RWPE1 (cell line): ENCODE measurements at places on chromosomes 11 and 22.

DNA sequence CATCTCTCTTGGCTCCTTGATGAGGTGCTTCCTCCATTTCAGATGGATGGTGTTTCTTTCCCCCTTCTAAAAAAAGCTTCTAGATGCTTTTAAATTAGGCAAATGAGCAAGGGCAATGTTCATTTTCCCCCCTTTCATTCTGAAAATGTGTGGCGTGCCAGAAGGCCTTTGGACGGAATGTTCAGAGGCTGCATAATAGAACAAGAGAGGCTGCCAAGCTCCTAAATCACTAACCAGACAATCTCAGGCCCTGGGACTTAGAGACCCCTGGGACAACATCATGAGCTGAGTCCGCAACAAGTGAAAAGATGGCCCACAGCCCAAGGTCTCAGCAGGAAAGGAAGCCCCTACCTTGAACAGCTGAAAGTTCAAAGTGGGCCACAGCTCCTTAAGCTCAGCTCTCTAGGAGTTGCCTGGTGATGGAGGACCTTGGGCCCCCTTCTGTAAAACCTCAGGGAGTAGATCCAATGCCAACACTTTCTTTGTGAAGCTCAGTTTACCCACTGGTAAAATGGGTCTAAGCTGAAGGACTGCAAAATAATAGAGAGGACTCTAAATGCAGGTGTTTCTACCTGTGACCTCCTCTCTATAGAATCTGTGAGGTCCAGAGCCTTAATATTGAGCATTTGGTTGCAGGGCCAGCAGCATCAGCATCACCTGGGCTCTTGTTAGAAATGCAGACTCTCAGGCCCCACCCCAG lies 144.0 kb downstream of the FBXO7 start:
- no peak for DNase-seq

DNA sequence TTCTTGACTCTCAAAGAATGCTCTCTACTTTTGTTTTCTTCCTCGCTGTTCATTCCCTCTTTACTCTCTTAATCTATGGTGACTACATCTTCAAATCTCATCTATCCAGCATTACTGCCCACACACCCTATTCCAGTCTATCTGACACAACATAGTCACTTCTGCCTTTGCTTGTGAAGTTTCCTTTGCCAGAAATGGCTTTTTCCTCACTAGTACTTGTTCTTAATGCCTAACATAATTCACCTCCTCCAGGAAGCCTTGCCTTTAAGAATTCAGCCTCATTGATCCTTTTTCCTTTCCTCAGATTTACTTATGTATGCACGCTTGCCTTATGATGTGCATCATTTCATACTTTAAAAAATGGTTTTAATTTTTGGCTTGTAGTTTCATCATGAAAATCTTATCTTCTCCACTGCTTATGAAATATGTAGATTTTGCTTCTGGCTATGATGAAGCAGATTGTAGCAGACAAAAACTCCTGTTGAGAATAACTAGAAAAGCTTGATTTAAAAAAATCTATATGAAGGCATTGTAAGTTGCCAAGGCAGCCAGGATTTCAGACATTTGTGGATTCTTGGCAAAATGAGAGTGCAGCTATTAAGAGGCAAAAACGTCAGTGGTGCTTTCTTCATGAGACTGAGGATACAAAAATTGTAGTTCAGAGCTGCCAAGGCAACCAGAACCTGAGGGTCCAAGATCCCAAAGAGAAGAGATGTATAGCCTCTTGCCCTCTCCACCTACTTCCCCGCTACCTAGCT lies 31.8 kb downstream of the RNF169 start:
- DNase-seq, result no peak

DNA sequence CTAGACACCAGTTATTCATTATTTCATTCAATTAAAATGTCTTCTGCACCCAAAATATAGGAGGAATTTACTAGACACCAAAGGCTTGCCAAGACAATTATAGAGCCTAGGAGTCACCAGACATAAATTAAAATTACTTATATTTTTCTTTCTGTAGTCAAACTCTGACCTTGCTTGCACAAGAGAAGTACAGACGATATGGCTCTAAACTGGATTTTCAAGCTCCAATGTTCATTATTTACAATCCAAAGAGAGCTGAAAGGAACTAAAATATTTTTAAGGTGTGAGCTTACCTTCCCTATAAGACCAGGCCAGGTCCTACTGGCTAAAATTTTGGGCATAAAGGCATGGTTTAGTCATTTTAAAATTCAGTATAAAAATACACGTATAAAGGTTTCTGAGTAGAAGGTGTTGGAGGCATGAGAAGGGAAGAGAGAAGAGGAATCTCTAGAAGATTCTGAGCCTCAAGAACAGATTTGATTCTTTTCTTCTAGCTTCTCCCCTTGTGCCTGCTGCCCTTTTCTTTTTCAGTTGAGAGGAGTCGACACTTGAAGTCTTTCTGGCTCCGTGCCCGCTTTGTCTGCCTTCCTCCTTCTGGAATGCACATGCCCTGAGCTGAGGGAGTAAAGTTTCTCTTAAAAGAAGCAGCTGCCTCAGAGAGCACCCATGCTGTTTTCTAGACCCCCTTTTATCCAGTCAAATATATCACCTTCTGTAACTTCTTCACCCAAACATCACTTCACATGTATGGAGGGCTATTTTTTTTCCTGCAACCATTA lies 13.5 kb downstream of the C11orf97 start:
- no peak for DNase-seq

- peak; percentile 51 for DNase-seq
Measured at GRCh38 chr11:87463486-87464102, 425.9 kb downstream of the TMEM135 start.

- no peak for DNase-seq
Measured at GRCh38 chr11:72244361-72245262, 636 bp upstream of the PHOX2A start.

DNA sequence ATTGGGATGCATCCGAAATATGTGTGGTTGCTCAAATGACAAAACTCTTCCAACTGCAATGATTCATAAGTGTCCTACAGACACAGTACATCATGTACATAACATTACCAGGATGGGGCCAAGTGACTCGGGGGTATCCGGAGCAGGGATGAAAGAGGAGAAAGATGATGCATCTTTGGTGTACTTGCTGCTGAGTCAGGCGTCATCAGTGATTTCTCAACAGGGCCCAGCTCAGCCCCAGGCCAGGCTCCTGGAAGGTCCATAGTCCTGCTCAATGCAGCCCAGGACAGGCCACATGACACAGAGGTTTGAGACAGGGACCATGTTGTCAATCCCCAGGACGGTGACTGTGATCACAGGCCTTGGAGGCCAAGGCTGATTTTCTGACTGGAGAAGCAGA lies 59.3 kb downstream of the GGTLC2 start:
- no peak for DNase-seq

DNA sequence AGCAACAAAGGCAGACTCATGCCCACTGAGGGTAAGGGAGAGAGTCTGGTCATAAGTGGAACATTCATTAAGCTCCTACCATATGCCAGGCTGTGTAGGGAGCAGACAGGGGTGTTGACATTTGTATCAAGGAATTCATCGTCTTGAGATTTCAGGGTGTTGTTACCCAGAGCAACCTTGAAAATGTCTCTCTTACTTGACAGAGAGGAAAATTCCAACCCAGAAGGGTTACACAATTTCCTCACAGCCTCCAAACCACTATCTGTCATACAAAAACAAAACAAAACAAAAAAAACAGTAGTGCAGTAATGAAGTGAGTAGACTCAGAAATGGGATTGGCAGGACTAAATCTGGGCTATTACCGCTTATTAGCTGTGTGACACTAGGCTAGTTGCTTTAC lies 113.2 kb downstream of the MIAT start:
- no peak for DNase-seq

- no peak for DNase-seq
Measured at GRCh38 chr11:121467471-121467870, 14.7 kb upstream of the SORL1-AS1 start.

GRCh38 chr11:35324981-35325380 lies 94.4 kb downstream of the SLC1A2 start:
- no peak for DNase-seq

DNA sequence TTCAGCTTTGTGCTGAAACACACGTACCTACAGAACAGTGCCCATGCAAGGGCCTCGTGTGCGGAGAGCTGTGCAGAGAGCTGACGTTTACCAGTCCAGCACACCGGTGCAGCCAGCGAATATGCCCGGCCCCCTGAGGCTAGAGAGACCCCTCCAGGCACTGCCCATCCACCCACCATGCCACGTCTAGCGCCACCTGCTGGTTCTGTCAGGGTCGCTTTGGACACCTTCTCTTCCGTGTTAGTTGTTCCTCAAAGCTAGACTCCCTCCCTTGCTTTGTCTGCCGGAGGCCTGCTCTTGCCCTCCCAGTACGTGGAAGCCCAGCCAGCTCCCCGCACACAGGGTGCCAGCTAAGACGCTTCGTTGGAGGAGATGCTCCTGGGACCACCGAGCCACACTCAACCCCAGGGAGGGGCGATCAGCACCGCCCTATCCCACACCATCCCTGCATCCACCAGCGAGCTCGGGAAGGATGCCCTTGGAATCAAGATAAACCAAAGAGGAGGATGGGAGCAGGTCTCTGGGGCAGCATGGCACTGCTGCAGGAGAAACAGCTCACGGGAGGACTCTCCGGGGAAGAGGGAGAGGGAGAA lies 43.4 kb downstream of the CPT1A start:
- DNase-seq, result no peak

DNA sequence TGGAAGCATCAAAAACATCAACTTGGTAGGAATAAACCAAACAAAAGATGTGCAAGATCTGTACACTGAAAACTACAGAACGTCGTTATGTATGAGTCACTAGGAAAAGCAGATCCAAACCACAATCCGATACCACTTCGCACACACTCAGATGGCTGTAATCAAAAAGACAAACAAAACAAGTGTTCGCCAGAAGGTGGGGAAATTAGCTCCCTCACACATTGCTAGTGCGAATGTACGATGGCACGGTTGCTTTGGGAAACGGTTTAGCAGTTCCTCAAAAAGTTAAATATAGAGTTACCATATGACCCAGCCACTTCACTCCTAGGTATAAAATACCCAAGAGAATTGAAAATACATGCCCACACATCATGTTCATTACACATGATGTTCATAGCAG lies 14.8 kb upstream of the CARD10 start:
- no peak for DNase-seq
